H7 (cell line): ENCODE measurements at places on chromosomes 5 and 9.

DNA sequence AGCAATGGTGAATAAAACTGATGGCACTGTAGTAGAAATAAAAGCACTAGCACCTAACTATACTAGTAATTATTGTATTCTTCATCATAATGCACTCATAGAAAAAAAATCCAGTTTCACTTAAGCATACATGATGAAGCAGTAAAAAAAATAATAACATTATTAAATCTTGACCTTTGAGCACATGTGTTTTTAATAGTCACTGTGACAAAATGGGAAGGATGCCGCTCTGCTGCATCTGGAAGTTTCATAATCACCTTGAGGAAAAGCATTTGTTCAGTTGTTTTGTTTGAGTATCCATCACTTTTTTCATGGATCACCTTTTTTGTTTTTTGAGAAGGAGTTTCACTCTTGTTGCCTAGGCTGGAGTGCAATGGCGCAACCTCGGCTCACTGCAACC lies 13.2 kb downstream of the OR2K2 start:
- no peak for DNase-seq

DNA sequence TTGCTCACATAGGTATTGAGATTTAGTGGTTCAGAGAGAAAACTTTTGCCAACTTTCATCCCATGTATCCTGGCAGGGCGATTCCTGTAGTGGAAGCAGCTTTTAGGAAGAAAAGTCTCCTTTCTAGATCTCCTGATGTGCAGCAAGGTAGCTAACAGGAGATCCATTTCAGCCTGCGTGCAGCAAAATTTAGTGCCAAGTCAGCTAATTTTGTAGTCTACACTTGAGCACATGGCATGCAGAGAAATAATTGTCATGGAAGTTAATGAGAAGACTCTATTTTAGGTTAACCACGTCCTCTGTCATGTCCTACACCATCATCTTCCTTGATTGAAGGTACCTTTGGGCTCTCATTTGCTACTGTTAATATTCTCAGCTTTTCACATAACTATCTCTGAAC lies 165.8 kb downstream of the PTPRD start:
- DNase-seq: no peak

DNA sequence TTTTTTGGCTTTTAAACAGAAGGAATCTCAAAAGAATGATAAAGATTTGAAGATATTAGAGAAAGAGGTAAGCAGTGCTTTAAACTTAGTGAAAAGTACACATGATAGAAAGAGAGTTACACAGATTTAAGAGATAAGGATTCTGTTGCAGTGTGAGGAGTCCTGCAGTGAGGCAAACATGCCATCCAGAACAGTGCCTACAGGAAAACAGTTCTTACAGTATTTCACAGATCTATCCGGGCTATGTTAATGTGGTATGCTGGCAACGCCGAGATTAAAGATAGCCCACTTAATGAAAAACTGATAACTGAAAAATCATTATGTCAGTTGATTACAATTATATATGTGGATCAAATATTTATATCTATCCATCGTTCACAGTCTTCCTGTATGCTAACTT lies 7.2 kb downstream of the HMMR start:
- no peak for DNase-seq

DNA sequence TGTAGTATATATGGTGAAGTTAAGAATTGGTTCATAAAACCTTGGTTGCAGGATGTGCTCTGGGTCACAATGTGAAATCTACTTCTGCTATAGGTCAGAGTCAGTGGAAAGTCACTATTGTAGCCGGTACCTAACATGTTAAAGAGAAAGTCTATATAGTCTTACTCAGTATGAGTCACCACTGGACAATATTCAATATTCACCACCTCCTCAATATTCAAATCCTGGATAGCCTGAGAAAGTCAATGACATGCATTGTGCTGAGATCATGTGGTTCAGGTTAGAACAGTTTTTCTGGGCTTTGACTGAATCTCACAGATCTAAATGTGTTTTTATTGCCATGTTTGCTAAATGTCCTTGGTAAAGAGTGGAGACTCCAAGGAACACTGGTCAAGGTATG lies 108.8 kb downstream of the HMHB1 start:
- no peak for DNase-seq

DNA sequence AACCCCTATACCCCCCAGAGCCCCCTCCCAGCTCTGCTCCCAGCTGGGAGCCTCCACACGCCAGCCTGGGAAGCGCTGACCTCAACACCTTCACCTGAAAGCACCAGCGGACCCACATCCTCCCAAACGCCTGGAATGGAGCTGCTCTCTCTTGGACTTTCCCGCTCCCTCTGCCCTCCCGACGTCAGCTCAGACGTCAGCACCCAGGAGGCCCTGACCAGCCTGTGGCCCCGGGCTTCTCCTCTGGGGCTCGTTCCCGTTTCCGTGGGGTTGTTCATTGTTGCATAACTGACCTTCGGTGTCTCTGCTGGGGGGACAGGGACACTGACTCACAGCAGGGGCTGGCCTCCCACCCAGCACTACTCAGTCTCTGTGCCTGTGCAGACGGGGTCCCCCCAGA lies 35.0 kb upstream of the SLC6A3 start:
- peak; percentile 85 for DNase-seq

GRCh38 chr9:7300484-7300883 lies 499.1 kb downstream of the DMAC1 start:
- DNase-seq: no peak

DNA sequence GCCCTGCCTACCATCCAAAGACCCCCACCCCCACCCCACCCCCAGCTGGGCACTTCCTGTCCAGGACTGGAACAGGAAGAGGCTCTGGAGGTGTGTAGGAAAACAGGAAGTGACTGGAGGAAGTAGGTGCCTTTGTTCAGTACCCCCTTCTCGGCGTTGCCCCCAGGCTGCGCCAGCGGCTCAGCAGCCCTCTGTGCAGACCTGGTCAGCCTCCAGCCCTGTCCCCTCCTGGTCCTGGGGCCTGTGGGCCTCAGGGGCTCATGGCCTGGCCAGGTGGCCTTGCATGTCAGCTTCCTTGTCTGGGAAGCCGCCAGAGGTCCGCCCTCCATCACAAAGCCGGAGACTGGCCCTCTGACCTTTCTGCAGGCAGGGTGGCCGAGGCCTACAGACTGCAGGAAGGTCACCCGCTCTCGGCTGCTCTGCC lies 26.0 kb downstream of the FLT4 start:
- DNase-seq: no peak

GRCh38 chr5:73022471-73023169 lies 66.8 kb downstream of the FCHO2 start:
- DNase-seq: no peak

- no peak for DNase-seq
Measured at GRCh38 chr9:95325221-95325620, 7.7 kb upstream of the FANCC start.

DNA sequence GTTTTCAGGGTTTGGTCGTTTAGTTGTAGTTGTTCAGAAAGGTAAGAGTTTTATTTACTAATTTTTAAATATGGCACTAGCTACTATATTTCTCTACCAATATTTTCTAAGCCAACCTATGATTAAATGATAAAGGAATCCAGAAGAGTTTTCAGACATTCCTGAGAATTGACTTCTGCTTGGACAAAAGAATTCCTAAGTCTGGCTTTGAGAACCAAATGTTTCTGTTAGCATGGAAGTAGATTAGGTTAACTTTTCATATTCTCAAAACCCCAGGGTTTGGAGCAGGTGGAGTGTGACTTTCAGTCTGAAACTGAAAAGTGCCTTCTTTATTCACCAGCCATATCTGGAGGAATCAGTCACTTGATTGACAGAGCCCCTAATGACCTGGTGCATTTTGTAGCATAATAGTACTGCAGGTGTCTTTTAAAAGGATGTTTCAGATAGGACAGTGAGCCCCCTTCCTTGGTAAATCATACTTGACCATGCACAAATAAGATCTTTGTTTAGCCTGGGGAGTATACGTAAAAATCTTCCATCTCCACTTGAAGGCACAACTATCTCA lies 457.0 kb upstream of the ZNF462 start:
- DNase-seq: no peak

DNA sequence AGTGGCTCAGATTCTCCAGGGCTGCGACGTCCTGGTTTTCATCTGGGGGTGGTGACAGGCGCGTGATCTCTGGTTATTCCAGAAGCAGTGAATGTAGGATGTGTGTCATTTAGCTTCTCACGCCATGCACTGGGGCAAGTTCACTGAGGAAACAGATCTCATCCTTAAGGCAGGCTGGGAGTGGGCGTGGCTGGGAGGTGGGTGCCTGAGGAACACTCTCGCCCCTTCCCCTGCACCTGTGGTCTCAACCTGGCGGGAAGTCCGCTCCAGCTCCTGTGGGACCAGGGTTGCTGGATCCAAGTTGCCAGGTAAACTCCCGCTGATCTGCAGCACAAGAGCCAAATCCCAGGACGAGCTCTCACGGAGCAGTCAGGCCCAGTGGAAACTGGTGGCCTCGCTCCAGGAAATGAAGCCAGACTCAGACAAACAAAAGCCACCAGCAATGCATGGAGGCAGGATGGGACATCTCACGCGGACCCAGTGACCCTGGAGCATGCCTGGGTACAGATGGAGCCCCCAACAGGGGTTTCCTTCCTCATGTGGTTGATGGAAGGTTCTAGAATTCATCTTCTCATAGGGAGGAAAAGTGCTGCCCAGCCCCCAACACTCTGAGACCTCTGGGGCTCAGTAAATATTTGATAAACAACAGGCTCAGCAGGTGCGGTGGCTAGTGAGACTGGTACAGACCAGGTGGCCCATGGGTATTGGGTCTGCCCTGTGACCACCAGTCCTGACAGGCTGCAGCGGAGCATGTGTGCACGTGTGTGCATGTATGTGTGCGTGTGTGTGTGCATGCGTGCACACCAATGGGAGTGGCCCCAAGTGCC lies 16.3 kb upstream of the SLC12A7 start:
- no peak for DNase-seq

DNA sequence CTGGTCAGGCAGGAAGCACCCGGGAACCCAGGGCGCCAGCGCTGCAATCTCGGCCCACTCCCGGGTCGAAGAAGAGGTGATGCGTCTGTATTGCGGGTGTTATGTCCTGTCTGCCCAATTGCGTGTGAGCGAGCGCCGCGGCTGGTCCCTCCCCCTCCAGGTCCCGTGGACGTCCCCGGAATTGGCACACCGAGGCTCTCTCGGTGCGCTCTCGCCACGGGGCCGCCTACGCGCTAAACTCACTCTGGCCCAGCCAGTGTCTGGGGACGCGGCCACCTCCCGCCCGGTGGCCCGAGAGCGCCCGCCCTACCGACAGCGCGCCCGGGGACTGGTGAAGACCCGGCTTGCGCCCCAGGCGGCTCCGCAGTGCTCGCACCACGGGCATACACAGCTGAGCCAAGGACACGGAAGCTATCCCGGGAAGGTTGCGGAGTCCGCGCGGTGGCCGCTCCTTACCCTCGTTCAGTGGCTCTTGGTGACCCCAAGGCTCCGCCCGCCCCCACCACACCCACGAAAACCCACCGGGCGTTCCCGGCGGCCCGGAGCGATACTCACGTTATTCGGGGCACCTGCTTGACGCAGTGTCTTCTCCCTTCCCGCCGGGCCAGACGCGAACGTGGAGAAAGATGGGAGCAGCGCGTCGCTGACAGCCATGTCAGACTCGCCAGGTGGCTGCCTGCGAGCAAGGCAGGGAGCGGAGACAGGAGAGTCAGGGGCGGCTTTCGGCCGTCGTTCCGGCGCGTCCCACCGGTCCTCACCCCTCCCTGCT lies 1.0 kb downstream of the KLF4 start:
- peak; percentile 79 for DNase-seq

DNA sequence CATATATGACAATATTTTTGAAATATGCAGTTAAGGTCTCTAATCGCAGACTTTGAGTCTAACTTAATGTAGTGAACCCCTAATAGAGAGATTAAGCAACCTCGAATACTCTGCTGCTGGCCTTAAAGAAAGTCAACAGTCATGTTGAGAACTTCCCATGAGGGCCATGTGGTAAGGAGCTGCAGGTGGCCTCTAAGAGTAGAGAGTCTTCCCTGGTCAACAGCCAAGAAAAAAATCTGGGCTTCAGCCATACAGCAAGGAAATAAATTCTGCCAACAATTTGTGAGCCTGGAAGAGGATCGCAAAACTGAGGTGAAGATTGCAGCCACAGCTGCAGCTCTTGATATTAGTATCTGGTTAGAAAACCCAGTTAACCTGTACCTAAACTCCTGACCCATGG lies 935.2 kb upstream of the TYRP1 start:
- DNase-seq: no peak

DNA sequence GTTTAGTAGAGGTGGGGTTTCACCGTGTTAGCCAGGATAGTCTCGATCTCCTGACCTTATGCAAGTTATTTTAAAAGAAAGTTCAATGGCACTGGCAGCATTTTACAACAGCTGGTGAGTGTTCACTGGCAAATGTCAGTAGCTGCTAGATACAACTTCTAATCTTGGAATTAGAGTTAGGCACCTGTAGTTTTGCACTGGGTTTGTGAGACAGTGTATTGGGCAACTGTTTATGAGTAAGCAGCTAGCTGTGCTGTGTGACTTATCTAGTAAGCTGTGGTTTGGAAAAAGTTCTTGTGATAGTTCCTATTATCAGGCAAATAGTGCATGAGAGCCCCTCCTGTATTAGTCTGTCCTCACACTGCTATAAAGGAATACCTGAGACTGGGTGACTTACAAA lies 61.5 kb downstream of the UBE2QL1 start:
- DNase-seq: no peak

DNA sequence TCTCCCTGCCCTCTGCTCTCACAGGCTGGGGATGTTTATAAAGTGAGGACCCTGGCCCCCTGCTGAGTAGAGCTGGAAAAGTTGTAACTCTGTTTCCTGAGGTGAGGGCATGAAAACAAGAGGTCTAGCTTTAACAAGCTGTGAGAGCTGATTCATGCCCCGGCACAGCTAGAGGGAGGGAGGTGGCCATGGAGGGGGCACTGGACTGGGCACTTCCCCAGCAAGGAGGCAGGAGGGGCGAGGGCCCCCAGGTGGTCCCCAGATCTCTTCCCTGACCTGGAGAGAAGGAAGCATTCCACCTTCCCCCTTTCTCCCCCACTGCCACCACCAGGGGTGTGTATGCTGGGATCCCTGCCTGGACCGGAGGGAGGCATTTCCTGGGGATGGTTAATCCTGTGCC lies at the start of gene MSMP:
MSMP (minus strand) TSS at position 13 of the 400 bp plus-strand sequence. CDS start 147 bp downstream, outside the sequence.
- DNase-seq: no peak

GRCh38 chr5:151700820-151701219 lies 14.1 kb upstream of the SPARC start:
- DNase-seq: no peak

DNA sequence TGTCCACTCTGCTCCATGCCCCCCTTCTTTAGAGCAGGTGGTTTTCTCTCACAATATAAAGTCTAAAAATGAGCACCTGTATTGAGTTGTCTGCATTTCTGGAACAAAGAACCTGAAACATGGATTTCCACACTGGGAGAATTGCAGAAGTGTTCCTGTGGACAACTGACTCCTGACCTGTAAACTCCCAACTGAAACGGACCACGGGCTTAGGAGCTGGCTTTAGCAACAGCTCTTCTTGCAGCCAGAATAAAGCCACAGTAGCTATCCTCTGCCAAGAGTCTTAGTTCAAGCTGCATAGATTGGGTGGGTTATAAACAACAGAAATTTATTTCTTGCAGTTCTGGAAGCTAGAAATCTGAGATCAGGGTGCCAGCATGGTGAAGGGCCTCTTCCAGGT lies 194.7 kb downstream of the DTWD2 start:
- no peak for DNase-seq

GRCh38 chr9:107226421-107226820 lies 56.7 kb upstream of the RAD23B start:
- DNase-seq: no peak

- DNase-seq: no peak
Measured at GRCh38 chr5:132375957-132376356, 6.4 kb downstream of the SLC22A5 start.

- DNase-seq: no peak
Measured at GRCh38 chr9:16453390-16453789, 417.1 kb downstream of the BNC2 start.

GRCh38 chr9:76878933-76879332 lies 27.0 kb downstream of the PRUNE2 start:
- no peak for DNase-seq

GRCh38 chr9:131657940-131658339 lies 81.9 kb downstream of the RAPGEF1 start:
- no peak for DNase-seq
